Naive thymus-derived CD8-positive, alpha-beta T cell (primary cell): ENCODE measurements at places on chromosomes 3 and 15. TPM values are rescaled to one million over a fixed set of nuclear protein-coding genes. Genes with fewer than 3 reads are reported as not detected.

- DNase-seq = no peak
- H3K36me3 ChIP-seq = no peaks in the 10 kb centered on the region
- no peaks in the 10 kb centered on the region for H3K4me1 ChIP-seq
- peaks cover 9% of the 10 kb centered on the region for H3K27me3 ChIP-seq
- H3K4me3 ChIP-seq = no peak overlapping the region
Measured at GRCh38 chr3:63442918-63443317, 164.8 kb downstream of the SYNPR start.

DNA sequence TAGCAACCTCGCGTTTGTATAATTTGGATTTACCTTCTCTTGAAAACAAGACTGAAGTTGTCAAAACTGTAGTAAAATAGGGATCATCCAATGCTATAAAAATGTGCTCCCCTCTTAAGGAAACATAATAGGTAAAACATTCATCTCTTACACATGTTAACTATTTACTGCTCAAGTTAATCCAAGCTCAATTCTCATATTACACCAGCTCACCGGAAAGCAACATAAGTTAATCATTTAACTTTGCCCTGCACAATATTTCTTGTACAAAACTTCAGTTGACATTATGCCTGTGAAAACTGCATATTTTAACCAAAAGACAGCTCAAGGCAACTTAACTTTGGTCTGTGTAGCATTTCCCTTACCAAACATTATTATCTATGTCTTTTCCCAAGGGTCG lies 634.2 kb downstream of the NAALADL2 start:
- no peak overlapping the region for H3K27ac ChIP-seq
- H3K4me3 ChIP-seq = no peak overlapping the region
- H3K36me3 ChIP-seq = no peaks in the 10 kb centered on the region
- no peaks in the 10 kb centered on the region for H3K4me1 ChIP-seq
- no peak for DNase-seq
- no peaks in the 10 kb centered on the region for H3K27me3 ChIP-seq

DNA sequence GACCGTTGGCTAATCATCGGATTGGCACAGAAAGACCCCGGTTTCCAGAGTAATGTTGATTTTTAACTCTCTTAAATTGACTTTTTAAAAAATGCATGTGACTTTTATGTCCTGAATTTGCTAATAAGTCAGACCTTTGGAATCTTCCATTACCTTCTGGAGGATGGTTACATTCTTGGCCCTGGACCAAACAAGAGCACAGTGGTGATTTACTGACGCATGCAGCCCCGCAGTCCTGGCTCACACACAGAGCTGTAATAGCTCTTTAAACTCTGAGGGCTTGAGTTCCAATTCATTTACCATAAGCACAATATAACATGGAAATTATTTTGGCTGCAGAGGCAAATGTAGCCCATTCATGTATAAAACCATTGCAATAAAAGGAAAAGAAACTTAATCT lies 25.1 kb downstream of the SOX14 start:
- no peaks in the 10 kb centered on the region for H3K36me3 ChIP-seq
- no peak overlapping the region for H3K4me3 ChIP-seq
- no peak for DNase-seq
- peaks cover 5% of the 10 kb centered on the region for H3K27me3 ChIP-seq
- no peak overlapping the region for H3K27ac ChIP-seq

DNA sequence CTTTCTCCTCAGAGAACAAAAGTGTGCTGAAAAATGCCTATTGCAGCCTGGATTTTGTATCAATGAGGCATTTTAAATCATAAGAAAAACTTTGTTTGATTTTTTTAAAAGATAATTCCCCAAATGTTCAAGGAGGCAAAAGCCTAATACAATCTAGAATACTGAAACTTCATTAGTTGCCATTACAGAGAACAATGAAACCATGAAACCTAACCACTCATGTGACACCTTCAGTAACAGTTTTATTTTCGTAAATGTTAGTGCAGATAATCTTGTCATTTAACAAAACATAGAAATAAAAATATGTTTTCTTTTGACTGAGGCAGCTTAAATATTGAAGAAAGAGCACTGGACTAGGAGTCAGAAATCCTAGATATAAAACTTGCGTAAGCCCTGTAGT lies 655.9 kb downstream of the RBMS3 start:
- H3K4me3 ChIP-seq = no peak overlapping the region
- DNase-seq = no peak
- H3K36me3 ChIP-seq = no peaks in the 10 kb centered on the region
- peaks cover 9% of the 10 kb centered on the region for H3K27me3 ChIP-seq

DNA sequence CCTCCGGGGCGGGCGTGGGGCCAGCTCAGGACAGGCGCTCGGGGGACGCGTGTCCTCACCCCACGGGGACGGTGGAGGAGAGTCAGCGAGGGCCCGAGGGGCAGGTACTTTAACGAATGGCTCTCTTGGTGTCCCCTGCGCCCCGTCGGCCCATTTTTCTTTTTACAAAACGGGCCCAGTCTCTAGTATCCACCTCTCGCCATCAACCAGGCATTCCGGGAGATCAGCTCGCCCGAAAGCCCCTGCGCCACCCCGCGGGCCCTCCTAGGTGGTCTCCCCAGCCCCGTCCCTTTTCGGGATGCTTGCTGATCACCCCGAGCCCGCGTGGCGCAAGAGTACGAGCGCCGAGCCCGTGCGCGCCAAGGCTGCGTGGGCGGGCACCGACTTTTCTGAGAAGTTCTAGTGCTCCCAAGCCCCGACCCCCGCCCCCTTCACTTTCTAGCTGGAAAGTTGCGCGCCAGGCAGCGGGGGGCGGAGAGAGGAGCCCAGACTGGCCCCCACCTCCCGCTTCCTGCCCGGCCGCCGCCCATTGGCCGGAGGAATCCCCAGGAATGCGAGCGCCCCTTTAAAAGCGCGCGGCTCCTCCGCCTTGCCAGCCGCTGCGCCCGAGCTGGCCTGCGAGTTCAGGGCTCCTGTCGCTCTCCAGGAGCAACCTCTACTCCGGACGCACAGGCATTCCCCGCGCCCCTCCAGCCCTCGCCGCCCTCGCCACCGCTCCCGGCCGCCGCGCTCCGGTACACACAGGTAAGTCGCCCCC lies at the start of gene THBS1:
Gene THBS1, plus strand, starts transcription at position 595 of the 757 bp plus-strand sequence. CDS start 779 bp downstream, outside the sequence.
- H3K27ac ChIP-seq = no peak within 1 kb of the TSS
- peaks cover 11% of the 10 kb centered on the region for H3K4me1 ChIP-seq
- H3K4me3 ChIP-seq = peak within 1 kb of the TSS; percentile 64
- DNase-seq = no peak

GRCh38 chr3:108947855-108948254 lies 5.8 kb downstream of the GUCA1C start:
- H3K4me1 ChIP-seq = no peaks in the 10 kb centered on the region
- no peak overlapping the region for H3K4me3 ChIP-seq
- H3K27ac ChIP-seq = no peak overlapping the region
- H3K36me3 ChIP-seq = no peaks in the 10 kb centered on the region
- peaks cover 11% of the 10 kb centered on the region for H3K27me3 ChIP-seq

GRCh38 chr15:67879440-67880129 lies 39.7 kb upstream of the RNU6-1 start:
- no peak overlapping the region for H3K27ac ChIP-seq
- no peak overlapping the region for H3K4me3 ChIP-seq
- H3K36me3 ChIP-seq = no peaks in the 10 kb centered on the region

GRCh38 chr15:40744815-40745152 lies 10.3 kb downstream of the RMDN3 start:
- H3K4me1 ChIP-seq = peaks cover 38% of the 10 kb centered on the region
- DNase-seq = no peak
- H3K4me3 ChIP-seq = no peak overlapping the region
- peaks cover 2% of the 10 kb centered on the region for H3K36me3 ChIP-seq

DNA sequence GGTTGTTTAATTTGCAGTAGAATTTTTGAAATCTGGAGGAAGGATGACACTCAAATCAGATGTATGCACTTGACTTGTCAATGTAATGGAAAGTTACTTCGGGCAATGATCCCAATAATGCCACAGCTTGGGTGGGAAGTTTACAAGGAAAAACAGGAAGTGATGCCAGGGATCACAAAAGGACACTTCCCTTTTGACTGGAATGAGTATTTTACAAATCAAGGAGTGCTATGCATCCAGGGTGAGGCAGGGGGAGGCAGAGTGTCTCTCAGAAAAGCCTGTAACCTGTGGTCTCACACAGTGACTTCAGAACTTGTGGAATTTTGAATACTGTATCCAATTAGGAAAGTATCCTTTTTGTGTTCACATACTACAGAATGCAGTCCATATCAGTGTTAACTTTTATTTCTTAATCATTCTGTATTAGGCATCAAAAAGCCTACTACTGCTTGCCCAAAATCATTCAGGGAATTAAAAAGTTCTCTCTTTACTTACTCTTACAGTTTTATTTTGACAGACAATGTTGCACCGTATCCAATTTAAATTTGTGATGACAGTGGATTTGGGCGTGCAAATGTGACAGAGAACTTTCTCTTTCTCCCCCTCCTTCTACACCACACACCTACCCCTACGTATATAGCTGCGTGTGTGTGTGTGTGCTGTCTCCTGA lies 445.1 kb downstream of the MECOM start:
- no peaks in the 10 kb centered on the region for H3K4me1 ChIP-seq
- no peak for DNase-seq
- no peak overlapping the region for H3K4me3 ChIP-seq
- no peaks in the 10 kb centered on the region for H3K36me3 ChIP-seq

- H3K27ac ChIP-seq = no peak overlapping the region
- H3K36me3 ChIP-seq = peaks cover 5% of the 10 kb centered on the region
- peaks cover 2% of the 10 kb centered on the region for H3K4me1 ChIP-seq
- no peaks in the 10 kb centered on the region for H3K27me3 ChIP-seq
- no peak for DNase-seq
Measured at GRCh38 chr3:46030626-46031025, 3.3 kb upstream of the XCR1 start.

- no peaks in the 10 kb centered on the region for H3K36me3 ChIP-seq
- H3K27ac ChIP-seq = no peak overlapping the region
- no peak overlapping the region for H3K4me3 ChIP-seq
- H3K4me1 ChIP-seq = no peaks in the 10 kb centered on the region
Measured at GRCh38 chr15:66229790-66230465, 23.6 kb downstream of the MEGF11 start.

- DNase-seq = no peak
- no peak overlapping the region for H3K27ac ChIP-seq
- H3K4me1 ChIP-seq = no peaks in the 10 kb centered on the region
- H3K4me3 ChIP-seq = no peak overlapping the region
Measured at GRCh38 chr3:190132371-190132770, 11.7 kb upstream of the P3H2 start.

DNA sequence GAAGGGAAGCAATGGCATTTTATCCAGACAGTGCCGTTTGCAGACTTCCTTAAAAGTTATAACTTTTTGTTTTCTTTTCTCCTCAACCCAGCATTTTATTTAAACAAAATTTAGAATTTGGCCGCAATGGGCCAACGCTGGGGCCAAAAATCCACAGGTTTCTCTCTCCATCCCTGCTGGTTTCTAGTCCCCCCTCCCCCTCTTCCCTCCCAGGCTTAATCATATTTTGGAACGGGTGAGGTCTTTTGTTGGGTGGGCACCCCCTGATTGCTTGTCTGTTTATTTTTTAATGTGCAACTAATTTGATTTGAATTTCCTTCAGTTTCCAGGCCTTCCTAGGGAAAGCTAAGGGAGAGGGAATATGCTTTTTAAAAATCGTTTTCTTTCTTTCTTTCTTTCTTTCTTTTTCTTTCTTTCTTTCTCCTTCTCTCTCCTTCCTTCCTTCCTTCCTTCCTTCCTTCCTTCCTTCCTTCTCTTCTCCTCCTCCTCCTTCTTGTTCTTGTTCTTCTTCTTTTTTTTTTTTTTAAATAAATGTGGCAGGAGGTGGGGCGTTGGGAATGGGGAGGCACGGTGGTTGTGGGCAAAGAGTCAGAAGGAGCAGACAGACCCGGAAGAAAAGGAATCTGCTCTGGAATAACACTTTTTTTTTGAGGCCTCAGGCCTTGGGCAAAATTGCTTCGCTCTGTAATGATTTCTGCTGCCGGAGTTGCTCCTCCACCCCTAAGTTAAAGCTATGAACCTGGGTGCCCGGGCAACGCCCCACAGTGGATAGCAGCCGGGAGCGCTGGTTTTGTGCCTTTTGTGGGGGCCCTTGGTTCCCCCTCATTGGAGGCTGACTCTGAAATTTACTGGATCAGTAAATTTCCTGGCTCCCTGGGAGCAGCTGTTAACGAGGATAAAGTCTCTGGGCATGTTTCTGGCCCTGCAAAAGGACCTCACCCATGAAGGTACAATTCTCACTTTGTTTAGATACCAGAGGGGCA lies 1.9 kb downstream of the FNDC3B start:
- H3K4me3 ChIP-seq = peak overlapping the region; percentile 70
- no peaks in the 10 kb centered on the region for H3K36me3 ChIP-seq
- H3K27me3 ChIP-seq = peaks cover 1% of the 10 kb centered on the region
- H3K4me1 ChIP-seq = peaks cover 43% of the 10 kb centered on the region
- H3K27ac ChIP-seq = peak overlapping the region; percentile 53

DNA sequence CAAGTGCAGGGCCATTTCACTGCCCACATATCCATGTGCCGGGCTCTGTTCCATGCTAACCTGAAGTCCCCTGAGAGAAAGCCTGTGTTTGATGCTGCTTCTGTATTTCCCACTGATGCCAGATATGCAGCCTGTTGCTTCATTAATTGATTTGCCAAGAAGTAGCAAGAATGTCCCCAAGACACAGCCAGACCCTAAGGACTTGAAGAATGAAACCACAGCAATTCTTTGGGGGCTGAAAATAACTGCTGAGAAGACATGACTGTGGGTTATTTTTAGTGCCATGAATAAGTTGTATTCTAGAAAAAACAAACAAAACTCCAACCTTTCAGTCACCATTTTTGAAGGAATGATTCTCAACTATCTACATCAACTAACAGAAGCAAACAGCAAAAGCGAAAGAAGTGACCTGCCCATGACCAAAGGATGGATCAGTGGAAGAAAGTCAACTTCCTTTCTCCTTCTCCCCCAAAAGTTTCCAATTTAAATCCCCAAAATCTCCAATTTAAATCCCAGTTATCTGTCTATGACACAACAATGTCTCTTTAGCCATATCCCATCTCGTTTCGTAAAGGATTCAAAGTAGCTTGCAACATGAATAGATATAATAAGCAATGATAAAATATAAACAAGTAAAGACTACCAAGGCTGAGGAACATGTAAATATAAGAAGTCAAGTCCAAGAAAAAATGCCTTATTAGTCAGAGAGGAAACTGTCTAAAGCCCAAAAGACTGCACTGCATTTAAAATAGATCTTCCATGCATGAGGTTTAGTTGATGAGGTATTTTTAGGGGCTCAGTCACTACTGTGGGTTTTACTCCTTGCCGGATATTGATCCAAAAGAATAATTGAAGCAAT lies 226.8 kb downstream of the DTWD1 start:
- peaks cover 3% of the 10 kb centered on the region for H3K27me3 ChIP-seq
- H3K4me1 ChIP-seq = no peaks in the 10 kb centered on the region
- H3K4me3 ChIP-seq = no peak overlapping the region
- DNase-seq = no peak

DNASE1L3 gene
- not detected for total RNA-seq

CLDN18 gene
- not detected for total RNA-seq

CDCP1 gene
- not detected for total RNA-seq

GRK7 gene
- total RNA-seq = 0.42 TPM

DUOXA1 gene
- total RNA-seq = 0.77 TPM

GOLGA6A gene
- 0.16 TPM for total RNA-seq

ABHD2 gene
- 49.9 TPM for total RNA-seq

CASR gene
- total RNA-seq = not detected

NDN gene
- not detected for total RNA-seq
